ENCODE measurements at places on chromosomes 4 and X.

GRCh38 chr4:68570122-68570507, 6.0 kb downstream of the UGT2B17 start:
- DNase-seq, result no peak

DNA sequence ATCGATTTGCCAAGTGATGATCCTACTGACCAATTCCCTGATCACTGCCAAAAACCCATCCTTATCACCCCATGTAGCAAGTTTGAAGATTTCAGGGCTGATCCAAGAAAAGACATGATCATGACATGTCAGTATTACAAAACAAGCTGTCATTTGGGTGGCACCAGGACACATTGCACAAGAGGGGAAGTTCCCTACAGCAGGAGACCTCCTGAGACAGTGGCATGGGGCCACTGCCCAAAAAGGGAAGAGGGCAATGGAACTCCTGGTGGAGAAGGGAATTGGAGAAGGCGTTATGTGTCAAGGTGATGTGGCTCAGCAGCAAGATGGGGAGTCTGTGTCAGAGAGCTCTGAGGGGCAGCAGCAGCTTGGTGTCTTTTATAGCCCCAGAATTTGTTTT, 43.4 kb downstream of the ZNF182 start:
- no peak for DNase-seq

DNA sequence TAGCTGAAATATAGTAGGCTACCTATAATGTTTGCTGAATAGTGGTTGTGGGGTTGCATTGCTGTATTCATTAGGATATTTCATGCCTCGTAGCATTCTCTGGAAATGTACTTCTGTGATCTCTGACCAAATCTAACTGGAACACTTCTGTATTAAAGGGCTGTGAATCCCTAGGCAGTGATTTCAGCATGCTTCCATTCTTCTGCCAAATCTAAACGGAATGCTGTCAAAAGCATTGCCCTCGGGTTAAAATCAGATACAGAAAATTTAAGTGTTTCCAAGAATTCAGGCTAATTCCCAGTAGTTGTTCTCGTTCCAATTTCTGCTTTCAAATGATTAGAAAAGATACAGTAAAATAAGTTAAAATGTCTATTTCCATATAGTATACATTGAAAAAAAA, 1847.5 kb upstream of the IGFBP7 start:
- no peak for DNase-seq

- no peak for DNase-seq
These were observed 1.1 kb downstream of the GTPBP6 start for GRCh38 chrX:317424-318067.

- DNase-seq, result no peak
These were observed 248.2 kb downstream of the PARM1 start for GRCh38 chr4:75180790-75181776.

DNA sequence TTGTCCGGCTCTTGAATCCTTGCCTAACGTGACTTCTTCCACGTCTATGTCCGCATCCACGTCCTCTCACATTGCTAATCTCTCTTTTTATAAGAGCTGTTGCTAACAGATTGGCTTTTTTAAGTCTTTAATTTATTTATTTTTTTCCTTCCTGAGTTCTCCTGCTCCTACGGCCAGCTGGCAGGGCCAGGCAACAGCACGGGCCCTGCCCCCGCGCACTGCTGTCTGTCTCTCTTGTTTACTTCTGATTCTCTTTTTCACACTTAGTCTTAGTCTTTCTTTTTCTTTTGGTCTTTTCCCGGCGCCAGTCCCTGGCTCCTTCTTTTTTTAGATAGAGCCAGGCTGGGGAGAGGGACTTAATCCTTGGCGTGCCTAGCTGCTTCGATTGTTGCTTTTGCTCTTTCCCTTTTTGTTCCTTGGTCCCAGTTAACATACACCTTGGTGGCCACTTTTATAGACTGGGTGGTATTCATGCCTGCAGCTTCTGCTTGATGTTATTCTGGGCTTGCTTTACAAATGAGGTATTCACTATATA, 53.2 kb upstream of the RBMX start:
- no peak for DNase-seq

GRCh38 chrX:45758319-45758718, 557.6 kb upstream of the DIPK2B start:
- no peak for DNase-seq

DNA sequence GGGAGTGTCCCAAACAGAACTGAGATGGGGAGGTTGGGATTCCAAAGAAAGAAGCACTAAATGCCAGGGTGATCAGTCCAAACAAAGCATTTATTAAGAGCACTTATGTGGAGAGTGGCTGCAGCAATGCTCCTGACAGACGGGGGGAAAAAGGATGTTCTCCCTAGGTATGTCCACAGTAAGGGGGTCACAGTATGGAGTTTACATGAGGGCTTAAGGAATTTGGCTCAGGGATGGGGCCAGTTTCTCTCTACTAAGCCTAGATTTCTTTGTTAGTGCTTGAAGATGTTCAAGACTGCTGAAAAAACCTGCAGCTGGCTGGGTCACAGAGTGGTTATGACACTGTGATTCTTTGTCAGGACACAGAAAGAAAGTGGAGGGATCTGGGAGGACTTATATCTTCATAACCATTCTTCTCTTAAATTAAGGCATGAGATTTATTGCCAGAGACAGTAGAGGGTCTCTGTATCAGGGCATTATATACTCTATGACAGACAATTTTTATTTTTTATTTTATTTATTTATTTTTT, 1468.0 kb downstream of the C4orf33 start:
- no peak for DNase-seq

GRCh38 chrX:70183091-70183490, 5.8 kb downstream of the DGAT2L6 start:
- no peak for DNase-seq

- DNase-seq, result no peak
These were observed 141.9 kb downstream of the THOC2 start for GRCh38 chrX:123590842-123591486.

- no peak for DNase-seq
These were observed 28.7 kb upstream of the BMP2K start for GRCh38 chr4:78747475-78747922.

DNA sequence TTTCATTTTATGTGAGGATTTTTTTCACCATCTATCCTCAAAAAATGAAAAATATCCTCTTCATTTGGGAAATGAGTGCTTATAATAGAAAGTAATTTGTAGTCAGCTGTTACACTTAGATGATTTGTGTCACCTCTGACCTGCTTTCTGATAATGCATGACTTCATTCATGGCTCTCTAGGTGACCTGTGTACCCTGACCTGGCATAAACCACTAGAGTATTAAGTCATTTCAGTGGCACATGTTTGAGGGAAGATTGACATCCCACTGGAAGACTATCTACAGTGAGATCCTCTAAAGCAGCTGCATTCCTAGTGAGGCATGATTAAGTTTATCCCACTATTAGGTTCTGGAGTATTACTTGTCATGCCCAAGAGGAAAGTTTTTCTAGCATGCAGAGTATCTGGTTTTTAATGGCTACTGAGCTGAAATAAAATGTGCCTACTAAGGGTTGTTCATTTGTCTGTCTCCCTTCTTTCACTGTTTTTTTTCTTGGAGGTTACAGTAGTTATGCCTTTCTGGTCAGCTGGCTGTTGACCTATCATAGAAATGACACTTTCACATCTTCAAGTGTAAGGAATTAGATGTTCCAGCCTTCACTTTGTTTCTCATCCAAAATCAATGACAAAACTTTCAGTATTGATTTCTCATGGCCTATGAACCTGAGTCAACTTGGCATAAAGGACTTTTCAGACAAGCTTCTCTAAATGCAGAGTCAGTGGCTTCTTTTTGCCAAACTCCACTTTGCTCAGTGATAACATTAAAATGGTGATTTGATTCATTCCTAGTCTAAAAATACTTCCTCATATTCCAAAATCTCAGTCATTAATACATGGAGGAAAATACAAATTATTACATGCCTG, 33.1 kb downstream of the TET2 start:
- DNase-seq, result no peak

DNA sequence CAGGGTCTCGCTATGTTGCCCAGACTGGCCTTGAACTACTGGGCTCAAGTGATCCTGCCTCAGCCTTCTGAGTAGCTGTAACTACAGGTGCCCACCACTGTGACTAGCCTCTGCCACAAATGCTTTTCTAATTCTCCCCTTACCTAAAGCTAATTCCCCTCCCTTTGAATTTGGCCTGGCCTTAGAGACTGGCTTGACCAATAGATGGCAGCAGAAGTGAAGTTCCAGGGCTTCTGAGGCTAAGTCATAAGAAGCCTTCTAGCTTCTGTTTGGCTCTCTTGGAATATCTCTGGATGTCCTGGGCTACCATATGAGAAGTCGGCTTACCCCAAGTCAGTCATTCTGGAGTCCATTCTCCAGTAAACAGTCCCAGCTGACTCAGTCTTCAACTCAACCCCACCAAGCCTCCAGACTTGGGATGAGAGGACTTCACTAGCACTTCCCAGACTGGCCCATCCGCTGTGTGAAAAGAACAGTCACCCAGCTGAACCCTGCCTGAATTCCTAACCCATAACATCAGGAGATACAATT, 61.0 kb downstream of the HPRT1 start:
- no peak for DNase-seq

DNA sequence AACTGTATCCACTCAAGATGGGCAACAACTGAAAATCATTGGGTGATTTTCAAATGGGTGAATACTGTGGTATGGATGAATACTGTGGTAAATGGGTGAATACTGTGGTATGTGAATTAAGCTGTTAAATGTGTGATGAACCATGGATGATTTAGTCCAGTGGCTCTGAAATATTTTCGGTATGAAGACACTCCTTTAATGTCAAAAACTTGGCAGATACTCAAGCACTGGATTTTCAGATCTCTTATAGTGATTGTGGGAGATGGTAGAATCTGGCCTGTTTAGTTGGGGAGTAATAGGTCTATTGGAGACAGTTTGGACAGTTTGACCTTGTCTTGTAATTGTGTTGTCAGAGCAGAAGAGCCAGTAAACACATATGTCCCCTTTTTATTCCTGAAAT, 45.7 kb downstream of the SSX7 start:
- no peak for DNase-seq

GRCh38 chr4:138114434-138114833, 127.7 kb downstream of the SLC7A11 start:
- no peak for DNase-seq

- no peak for DNase-seq
These were observed 36.7 kb upstream of the STPG2 start for GRCh38 chr4:98179951-98180350.

- DNase-seq, result no peak
These were observed 20.8 kb upstream of the SEC24B start for GRCh38 chr4:109412776-109413175.

GRCh38 chr4:26909369-26909768, 48.7 kb downstream of the STIM2 start:
- no peak for DNase-seq

GRCh38 chr4:158211222-158211621, 936 bp downstream of the TMEM144 start:
- no peak for DNase-seq

GRCh38 chr4:94934201-94934600, 176.4 kb downstream of the BMPR1B start:
- DNase-seq, result no peak

All from activated CD8-positive, alpha-beta memory T cell treated with anti-CD3 and anti-CD28 coated beads for 1 hour (primary cell).